H1 (cell line): ENCODE measurements at places on chromosomes 1 and 21. TPM values are rescaled to one million over a fixed set of nuclear protein-coding genes. Genes with fewer than 3 reads are reported as not detected.

DNA sequence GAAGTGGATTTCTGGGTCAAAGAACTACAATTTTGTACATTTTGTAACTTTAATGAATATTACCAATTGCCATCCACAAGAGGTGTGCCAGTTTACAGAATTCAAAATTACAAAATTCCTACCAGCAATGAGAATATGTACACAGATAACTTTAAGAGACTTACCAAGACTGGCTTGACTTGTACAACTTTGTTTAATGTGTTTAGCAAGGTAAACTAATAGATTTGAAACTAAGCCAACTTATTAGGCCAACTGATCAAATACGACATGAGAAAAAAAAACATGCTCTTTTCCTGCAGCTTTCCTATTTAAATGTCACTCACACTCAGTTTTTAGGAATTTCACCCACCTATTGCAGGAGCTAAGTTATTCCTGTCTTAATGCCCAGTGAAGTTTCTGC, 11.4 kb downstream of the EXOC8 start:
- no peak overlapping the region for H3K27ac ChIP-seq
- no peaks in the 10 kb centered on the region for H3K4me1 ChIP-seq
- no peaks in the 10 kb centered on the region for H3K27me3 ChIP-seq
- no peaks in the 10 kb centered on the region for H3K36me3 ChIP-seq
- no peak overlapping the region for H3K4me3 ChIP-seq
- DNase-seq, result no peak

- no peak for DNase-seq
- no peak overlapping the region for H3K4me3 ChIP-seq
- H3K27me3 ChIP-seq, result no peaks in the 10 kb centered on the region
- no peaks in the 10 kb centered on the region for H3K36me3 ChIP-seq
- H3K27ac ChIP-seq, result no peak overlapping the region
Measured at GRCh38 chr21:37429356-37429755, 62.8 kb downstream of the DYRK1A start.

- H3K4me3 ChIP-seq, result no peak overlapping the region
- no peak for DNase-seq
- H3K36me3 ChIP-seq, result no peaks in the 10 kb centered on the region
- H3K4me1 ChIP-seq, result no peaks in the 10 kb centered on the region
Measured at GRCh38 chr1:243397613-243398321, 141.9 kb downstream of the SDCCAG8 start.

Gene KPRP
- not detected in 2 replicates for total RNA-seq

DNA sequence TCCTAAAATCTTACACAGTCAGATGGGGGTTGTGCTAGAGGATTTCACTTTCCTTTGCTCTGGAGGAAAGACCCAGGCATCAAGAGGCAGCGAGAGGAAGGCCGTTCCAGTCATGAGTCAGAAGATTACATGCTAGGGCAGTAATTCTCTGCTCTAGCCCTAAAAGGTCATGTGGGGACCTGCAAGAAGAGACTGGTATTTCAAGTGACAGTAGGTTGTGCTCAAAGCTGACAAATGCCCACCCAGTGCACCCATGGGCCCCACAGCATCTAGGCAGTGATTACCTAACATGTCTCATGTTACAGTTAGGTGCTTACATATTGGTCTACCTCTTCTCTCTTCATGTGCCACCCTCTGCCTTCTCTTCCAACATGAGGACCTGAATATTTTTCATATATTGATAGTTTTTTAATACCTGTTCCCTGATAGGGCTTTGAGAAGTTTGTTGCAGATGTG, 99.7 kb upstream of the BEND5 start:
- 0 out of 2 replicates have a peak, but pooled peaks cover 2% of the 10 kb centered on the region for H3K27me3 ChIP-seq
- H3K4me1 ChIP-seq, result peaks cover 16% of the 10 kb centered on the region
- H3K27ac ChIP-seq, result no peak overlapping the region
- DNase-seq, result no peak

Gene REN
- total RNA-seq, result not detected in 2 replicates

Gene SPATA21
- total RNA-seq, result not detected in 2 replicates

DNA sequence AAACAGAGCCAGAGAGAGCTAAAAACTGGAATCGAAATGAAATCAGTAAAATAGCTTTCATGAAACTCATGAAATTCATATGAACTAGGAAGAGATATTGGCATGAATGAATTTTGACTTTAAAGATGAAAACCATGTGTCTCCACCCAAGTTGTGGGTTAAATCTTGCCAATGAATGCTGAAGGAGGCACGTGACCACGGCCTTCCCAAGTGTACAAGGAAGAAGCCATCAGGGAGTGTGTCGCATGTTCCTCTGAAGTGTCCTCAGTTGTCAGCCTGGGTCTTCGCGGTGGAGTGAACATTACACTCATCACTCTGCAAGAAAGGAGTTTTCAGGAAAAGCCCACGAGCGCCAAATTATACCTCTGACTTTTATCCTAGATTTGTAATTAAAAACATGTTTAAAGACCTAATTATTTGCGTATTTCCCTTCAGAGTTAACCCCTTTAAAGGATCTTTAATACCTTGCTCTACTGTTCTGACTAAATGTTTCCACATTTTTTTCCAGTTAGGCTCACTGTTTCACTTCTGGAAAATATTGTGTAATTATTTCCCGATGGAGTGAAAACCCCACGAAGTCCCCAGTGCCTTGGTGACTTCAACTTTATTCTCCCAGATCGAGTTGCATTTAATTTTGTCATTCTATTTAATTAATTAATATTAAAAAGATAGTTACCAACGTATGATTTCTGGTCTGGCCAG, 118.3 kb downstream of the DHRS3 start:
- no peak overlapping the region for H3K4me3 ChIP-seq
- H3K27ac ChIP-seq, result no peak overlapping the region

DNA sequence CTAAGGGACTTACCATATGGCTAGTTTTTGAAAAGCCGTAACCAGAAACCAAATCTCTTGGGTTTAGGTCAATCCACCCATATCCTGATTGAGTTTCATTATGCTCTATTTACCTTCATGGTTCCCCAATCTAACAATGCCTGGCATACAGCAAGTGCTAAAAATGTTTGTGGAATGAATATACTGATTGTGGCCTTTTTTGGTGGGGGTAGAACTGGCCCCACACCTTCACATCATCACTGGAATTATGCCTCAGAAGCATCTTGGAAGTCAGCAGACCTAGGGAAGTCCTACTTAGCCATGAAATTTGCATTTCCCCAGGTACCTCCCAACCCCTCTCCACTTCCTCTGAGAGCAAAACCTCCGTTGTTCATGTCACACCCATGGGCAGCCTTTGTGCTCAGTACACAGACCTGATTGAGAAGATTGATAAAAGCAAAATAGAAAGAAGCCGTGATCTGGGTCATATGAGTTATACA, 17.8 kb upstream of the SLAMF1 start:
- H3K36me3 ChIP-seq, result no peaks in the 10 kb centered on the region; the same call in 1 of the 2 replicates
- no peaks in the 10 kb centered on the region for H3K4me1 ChIP-seq
- H3K4me3 ChIP-seq, result no peak overlapping the region

GRCh38 chr21:45405819-45406762, 1.1 kb downstream of the COL18A1 start:
- H3K27me3 ChIP-seq, result no peaks in the 10 kb centered on the region; the same call in 1 of the 2 replicates
- H3K4me1 ChIP-seq, result peaks cover 40% of the 10 kb centered on the region
- H3K4me3 ChIP-seq, result peak overlapping the region; percentile 66
- no peak for DNase-seq

- no peak overlapping the region for H3K4me3 ChIP-seq
- H3K27ac ChIP-seq, result no peak overlapping the region
- H3K4me1 ChIP-seq, result no peaks in the 10 kb centered on the region
- no peaks in the 10 kb centered on the region for H3K36me3 ChIP-seq
- no peak for DNase-seq
Measured at GRCh38 chr1:87600055-87600850, 271.6 kb downstream of the LMO4 start.

DNA sequence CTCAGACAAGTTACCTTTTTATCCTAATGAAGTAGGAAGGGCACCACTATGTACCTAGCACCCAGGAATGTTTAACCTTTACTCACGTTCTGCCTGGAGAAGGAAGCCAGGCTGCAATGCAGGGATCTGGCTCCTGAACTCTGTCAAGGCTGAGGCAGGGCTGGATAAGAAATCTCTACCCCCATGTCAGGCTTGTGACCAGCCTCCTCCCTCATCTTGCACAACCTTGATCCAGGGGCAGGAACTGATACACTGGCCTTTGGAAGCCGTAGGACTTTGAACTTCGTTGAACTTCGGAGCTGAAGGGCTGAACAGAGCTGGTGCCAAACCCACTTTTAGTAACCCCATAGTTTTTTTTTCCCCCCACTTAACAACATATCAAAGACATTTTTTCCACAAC, 8.0 kb upstream of the AKR1A1 start:
- H3K4me3 ChIP-seq, result no peak overlapping the region
- no peaks in the 10 kb centered on the region for H3K36me3 ChIP-seq
- DNase-seq, result no peak
- no peaks in the 10 kb centered on the region for H3K4me1 ChIP-seq
- no peaks in the 10 kb centered on the region for H3K27me3 ChIP-seq

Gene TCHHL1
- total RNA-seq, result not detected in 2 replicates

Gene OR2G6
- not detected in 2 replicates for total RNA-seq

Gene CD5L
- total RNA-seq, result not detected in 2 replicates

DNA sequence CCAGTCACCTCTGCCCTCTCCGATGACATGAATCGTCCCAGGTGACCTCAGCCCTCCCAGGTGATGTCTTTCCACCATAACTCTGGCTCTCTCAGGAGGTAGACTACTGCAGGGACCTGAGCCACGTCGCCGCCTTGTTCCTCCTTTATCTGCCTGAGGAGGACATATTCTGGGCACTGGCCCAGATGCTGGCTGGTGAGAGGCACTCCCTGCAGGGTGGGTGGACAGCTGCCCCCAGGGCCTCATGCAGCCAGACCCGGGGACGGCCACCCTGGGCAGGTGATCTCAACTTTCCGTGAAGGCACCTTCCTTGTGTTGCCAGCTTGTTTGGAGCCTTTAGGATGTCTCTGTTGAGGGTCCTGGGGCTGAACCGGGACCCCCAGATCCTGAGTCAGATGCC, 13.9 kb upstream of the ZBTB17 start:
- no peaks in the 10 kb centered on the region for H3K27me3 ChIP-seq
- H3K4me3 ChIP-seq, result no peak overlapping the region
- H3K27ac ChIP-seq, result no peak overlapping the region
- DNase-seq, result no peak

- peak overlapping the region; percentile 29; the same call in 1 of the 2 replicates for H3K27ac ChIP-seq
- H3K4me1 ChIP-seq, result peaks cover 10% of the 10 kb centered on the region; the same call in 1 of the 2 replicates
- no peak for DNase-seq
- H3K4me3 ChIP-seq, result no peak overlapping the region
Measured at GRCh38 chr1:9538669-9539164, 548 bp upstream of the SLC25A33 start.

DNA sequence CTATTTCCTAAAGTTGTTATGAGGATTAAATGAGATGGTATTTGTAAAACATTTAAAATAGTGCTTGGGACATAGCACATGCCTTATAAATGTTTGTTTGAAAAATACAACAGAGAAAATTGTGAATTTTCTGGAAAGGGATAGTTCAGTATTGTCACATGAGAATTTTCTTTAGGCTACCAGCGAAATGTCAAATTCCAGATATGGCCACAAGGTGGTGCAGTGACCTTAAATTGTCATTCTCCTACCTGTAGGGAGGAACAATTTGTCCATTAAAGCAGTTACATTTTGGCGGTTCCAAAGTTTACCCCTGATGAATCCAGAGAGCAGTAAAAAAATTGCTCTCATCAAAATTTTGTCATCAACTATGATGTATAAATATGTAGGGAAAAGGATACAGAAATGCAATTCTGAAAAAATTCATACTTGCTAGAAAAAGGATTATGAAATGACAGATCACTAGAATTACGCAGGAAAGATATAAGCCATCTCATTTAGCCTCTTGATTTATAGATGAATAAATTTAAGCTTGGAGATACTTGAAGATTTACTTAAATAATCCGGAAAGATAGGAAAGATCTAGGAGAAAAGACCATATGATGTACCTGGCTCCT, 50.2 kb upstream of the TSHB start:
- H3K4me1 ChIP-seq, result no peaks in the 10 kb centered on the region
- H3K27ac ChIP-seq, result no peak overlapping the region
- peak; percentile 81 for DNase-seq
- H3K27me3 ChIP-seq, result no peaks in the 10 kb centered on the region
- H3K4me3 ChIP-seq, result no peak overlapping the region
- H3K36me3 ChIP-seq, result no peaks in the 10 kb centered on the region

Gene CGN
- total RNA-seq, result 52.7 and 54.6 TPM in 2 replicates

GRCh38 chr1:170666541-170667254, 2.8 kb downstream of the PRRX1 start:
- H3K27ac ChIP-seq, result no peak overlapping the region
- H3K36me3 ChIP-seq, result no peaks in the 10 kb centered on the region
- no peak overlapping the region for H3K4me3 ChIP-seq
- H3K4me1 ChIP-seq, result peaks cover 33% of the 10 kb centered on the region
- H3K27me3 ChIP-seq, result peaks cover 74% of the 10 kb centered on the region

Gene SERPINC1
- total RNA-seq, result not detected in 2 replicates

- no peaks in the 10 kb centered on the region for H3K27me3 ChIP-seq
- no peak overlapping the region for H3K4me3 ChIP-seq
- no peak overlapping the region for H3K27ac ChIP-seq
- H3K36me3 ChIP-seq, result no peaks in the 10 kb centered on the region
- DNase-seq, result no peak
Measured at GRCh38 chr1:165395478-165395877, 39.0 kb upstream of the LMX1A start.
